ENCODE measurements at places on chromosomes 1 and 21.

DNA sequence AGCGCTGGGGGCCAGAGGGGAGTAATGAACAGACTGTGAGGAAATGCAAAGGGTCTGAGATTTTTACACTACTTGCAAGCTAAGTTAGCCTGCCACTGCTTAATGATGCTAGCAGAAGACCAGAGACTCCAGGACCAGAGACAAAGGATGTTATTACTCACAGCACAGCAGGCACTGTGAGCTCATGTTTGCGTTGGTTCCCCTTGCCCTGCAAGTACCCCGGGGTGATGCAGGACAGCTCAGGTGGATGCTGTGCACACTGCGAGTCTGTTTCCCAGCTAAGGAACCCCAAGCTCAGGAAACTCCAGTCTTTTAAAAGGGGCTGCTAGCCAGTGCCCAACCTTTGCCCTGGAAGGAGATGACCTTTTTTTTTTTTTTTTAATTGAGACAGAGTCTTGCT, 1.2 kb downstream of the FHAD1 start:
- DNase-seq = no peak

GRCh38 chr1:69129538-69129937, 438.2 kb upstream of the LRRC7 start:
- no peak for DNase-seq

DNA sequence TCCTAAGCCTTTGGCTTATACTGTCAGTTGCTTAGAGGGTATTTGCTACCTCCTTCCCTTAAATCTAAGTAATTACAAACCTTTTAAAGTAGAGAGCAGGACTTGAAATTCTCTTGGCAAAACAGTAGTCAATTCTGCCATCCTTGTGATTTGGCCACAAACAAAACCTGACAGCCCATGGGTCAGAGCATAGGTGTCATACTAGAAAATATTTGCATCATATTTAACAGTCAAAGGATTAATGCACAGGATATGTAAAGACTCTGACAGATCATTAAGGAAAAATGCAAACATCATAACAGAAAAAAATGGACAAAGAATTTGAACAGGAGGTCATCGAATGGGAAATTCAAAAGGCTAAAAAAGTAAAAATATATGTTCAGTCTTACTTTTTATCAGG, 50.5 kb downstream of the ZFYVE9 start:
- DNase-seq = peak; percentile 47

DNA sequence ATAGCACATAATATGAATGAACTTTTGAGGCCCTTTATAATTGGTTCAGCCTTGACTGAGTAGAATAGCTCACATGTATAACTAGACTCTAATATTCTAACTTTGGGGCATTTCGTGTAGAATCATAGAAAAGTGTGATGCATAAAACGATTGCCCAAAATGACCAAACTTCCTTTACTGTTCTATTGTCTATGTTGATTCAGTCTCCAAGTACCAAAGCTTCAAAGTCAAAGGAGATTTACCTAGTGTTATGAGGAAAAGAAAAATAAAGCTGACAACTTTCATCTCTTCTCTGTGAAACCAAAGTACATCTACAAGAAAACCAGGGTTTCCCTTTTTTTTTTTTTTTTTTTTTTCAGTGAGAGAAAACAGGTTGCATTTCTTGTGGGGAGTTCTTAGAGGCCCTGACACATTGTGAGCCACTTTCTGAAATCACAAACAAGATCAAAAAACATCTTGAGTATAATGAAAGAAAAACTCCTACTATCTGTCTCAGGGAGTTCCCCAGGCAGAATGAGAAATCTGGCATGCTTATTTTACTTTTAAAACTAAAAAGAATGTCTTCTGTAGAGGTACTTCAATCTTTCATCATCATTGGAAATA, 183.4 kb downstream of the TNFSF18 start:
- DNase-seq = no peak

- no peak for DNase-seq
These were observed 218.5 kb downstream of the PTPRU start for GRCh38 chr1:29454616-29455380.

DNA sequence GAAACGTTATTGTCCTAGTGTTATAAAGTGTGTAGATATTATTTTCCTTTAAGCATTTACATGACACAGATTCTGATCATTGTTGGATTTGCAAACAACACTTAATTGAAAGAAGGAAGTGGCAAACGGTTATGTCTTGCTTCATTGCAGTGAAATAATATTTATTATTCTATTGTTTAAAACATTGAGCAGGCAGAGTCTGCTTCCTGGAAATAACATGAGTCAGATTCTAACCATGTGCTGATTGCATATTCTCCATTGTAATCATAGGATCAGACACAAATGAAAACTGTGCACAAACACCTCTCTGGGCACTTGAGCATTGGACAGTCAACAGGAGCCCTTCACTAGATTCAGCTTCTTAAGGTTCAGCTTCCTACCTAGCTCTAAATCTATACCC, 46.8 kb upstream of the USP25 start:
- peak; percentile 52 for DNase-seq

DNA sequence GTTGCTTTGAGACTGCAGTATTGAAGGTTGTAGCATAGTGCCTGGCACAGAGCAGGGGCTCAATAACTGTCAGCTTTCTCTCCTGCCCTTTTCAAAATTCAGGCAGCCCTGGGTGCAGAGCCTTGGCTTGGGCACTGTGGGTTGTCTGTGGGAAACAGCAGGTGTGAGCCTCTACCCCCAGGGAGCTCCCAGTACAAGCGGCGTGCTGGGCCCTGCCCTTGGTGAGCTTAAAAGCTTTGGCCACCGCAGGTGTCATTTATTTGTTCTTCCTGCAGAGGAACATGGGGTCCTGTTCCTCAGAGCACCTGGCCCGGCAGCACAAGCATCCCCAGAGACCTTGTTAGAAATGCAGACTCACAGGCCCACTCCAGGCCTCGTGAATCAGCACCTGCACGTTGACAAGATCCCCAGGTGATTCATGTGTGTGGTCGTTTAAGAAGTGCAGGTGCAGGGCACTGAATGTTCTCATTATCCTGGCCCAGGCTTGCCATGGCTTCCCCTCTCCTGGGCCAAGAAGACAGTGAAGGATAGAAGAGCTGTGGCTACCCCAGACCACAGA, 29.9 kb upstream of the IGSF21 start:
- DNase-seq = no peak

GRCh38 chr1:186869526-186870228, 40.9 kb downstream of the PLA2G4A start:
- DNase-seq = no peak

DNA sequence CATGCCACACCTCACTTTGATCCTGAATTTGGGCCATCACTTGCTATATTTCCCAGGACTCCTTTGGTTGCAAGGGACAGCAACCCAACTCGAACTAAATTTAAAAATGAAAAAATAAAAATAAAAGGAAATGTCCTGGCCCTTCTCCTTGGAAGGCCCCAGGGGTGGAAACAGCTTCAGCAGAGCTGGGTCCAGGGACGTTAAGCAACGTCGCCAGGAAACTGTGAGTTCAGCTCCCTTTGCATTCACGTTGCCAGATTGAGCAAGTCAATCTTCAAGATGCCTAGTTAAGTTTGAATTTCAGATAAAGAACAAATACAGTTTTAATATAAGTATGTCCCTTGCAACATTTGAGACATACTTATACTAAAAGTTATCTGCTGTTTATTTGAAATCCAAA, 14.6 kb upstream of the SPSB1 start:
- no peak for DNase-seq

GRCh38 chr1:165172666-165173065, 183.8 kb downstream of the LMX1A start:
- no peak for DNase-seq

- DNase-seq = peak; percentile 36
These were observed 4.1 kb downstream of the NUAK2 start for GRCh38 chr1:205317311-205317917.

GRCh38 chr1:84620720-84621313, 46.6 kb upstream of the CTBS start:
- DNase-seq = peak; percentile 84

DNA sequence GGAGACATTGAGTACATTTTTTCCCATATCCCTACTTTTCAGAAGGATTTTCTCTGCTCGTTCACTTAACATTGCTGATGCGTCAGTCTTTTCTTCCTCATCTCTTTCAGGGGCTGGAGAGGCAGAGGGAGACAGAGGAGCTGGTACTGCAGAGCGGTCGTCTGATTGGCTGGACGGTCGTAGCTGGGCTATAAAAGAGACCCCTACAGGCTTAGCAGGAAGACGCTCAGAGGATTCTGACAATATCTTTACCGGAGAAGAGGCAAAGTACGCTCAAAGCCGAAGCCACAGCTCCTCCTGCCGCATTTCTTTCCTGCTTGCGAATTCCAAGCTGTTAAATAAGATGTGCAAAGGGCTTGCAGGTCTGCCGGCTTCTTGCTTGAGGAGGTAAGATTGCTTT, at the start of gene RGS4:
TSS of gene RGS4 (plus strand) at position 220 of the 400 bp plus-strand sequence. CDS start at position 344, 124 bp downstream.
- peak; percentile 99 for DNase-seq

GRCh38 chr1:90386899-90387720, 330.0 kb downstream of the BARHL2 start:
- peak; percentile 71 for DNase-seq

DNA sequence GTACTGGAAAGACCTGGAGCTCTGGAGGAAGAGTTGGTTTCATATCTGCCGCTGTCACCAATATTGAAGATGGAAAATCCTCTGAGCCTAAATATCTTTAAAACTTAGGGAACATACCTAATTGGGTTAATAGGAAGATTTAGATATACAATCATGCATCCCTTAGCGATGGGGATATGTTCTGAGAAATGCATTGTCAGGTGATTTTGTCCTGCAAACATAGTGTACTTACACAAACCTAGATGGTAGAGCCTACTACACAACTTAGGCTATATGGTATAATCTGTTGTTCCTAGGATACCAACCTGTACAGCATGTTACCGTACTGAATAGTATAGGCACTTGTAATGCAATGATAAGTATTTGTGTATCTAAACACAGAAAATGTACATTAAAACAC, 22.5 kb downstream of the YTHDF2 start:
- no peak for DNase-seq

DNA sequence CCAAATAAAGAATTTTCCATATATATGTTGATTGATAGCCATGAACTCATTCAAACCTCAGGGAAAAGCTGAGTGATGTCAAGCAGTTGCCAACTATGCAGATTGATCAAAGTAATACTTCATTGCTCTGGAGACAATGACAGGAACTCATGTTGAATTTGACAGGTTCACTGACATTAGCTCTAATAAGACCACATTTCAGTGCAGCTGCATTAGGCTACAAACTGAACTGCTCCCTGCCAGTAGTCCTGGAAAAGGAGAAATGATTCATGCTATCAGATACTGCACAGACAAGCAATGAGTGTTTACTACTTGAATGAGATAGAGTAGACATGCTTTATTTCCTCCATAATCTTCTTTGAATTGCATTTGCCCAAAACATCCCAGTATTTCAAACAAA, 948.4 kb downstream of the MRPL39 start:
- no peak for DNase-seq

DNA sequence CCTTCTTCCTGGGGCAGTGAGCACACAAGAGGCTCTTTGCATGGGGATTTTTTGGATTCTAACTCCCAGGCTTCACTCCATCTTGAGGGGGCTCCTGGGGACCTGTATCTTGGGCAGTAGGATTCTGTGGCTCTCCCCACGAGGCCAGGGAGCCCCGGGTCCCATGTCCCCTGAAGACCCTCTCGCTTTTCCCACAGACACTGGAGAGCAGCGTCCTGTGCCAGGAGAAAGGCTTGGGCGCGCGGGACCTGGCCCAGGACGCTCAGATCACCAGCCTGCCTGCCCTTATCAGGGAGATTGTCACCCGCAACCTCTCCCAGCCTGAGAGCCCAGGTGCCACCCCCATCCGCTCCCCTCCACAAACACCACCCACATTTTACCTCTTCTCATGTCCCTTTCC, 735 bp downstream of the CROCC start:
- DNase-seq = no peak

DNA sequence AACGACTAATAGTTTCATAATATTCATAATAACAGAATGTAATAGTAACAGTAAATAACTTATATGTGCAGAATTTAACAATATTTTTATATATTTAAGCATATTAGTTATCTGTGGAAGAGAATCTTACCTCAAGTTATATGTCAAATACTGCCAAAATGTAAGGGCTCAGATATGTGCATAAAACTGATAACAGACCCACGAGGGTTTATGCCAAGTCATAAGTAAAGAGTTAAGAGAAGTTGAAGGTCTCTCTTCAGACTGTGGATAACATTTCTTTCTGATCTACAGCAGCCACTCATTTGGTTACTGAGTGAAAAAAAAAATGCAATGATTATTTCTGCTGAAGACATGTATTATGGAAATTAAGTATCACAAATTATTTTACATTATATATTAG, 1167.8 kb upstream of the NCAM2 start:
- no peak for DNase-seq

GRCh38 chr21:14483296-14483695, 62.8 kb downstream of the SAMSN1 start:
- DNase-seq = no peak

GRCh38 chr21:18354947-18355346, 48.6 kb downstream of the TMPRSS15 start:
- no peak for DNase-seq

DNA sequence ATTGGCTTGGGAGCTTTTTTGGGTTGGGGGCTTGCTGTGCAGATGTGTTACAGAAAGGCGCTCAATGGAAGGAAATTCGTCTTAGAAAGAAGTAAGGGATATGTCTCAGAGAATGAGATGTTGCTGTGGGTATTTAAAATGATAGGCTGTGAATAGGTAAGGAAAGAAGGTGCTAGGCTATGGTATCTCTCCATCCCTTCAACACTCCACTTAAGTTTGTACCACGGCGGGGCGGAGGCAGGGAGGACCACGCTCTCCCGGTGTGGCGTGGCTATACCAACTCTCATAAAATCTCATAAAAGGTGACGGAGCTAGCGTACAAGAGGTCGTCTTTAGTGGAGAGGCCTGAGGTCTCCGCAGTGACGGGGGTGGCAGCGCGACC, 305 bp upstream of the RPS6KC1 start:
- DNase-seq = no peak

DNA sequence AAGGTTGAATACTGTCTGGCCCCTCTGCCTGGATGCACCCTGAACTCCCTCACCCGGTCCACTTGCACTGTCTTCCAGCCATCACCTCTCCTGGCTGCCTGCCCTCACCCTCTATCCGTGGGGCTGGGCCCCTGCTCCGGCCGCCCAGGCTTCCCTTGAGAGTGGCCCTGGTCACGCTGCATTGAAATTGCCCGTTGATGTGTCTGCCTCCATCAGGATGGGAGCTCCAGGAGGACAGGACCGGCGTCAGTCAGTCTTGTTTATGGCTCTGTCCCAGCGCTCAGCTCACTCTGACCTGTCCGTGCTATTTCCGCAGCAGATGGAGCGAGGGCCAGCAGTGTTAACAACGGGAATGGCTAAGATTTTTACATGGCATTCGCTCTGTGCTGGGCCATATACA, 34.9 kb downstream of the FOXO6 start:
- DNase-seq = no peak
